ENCODE measurements at places on chromosomes 5 and 9.

- peak; percentile 63 for DNase-seq
These were observed 48.2 kb downstream of the CDK5RAP2 start for GRCh38 chr9:120531683-120532300.

- DNase-seq, result no peak
These were observed 8.9 kb upstream of the AKNA start for GRCh38 chr9:114396558-114397218.

- no peak for DNase-seq
These were observed 12.2 kb downstream of the GPR150 start for GRCh38 chr5:95631991-95632675.

GRCh38 chr9:123268465-123269259 lies at the start of gene STRBP:
Gene STRBP (minus strand): TSS chr9:123268586. CDS start chr9:123184134, 84,452 bp downstream.
- DNase-seq, result peak; percentile 99

GRCh38 chr9:36092509-36093215 lies 43.9 kb upstream of the GLIPR2 start:
- no peak for DNase-seq

DNA sequence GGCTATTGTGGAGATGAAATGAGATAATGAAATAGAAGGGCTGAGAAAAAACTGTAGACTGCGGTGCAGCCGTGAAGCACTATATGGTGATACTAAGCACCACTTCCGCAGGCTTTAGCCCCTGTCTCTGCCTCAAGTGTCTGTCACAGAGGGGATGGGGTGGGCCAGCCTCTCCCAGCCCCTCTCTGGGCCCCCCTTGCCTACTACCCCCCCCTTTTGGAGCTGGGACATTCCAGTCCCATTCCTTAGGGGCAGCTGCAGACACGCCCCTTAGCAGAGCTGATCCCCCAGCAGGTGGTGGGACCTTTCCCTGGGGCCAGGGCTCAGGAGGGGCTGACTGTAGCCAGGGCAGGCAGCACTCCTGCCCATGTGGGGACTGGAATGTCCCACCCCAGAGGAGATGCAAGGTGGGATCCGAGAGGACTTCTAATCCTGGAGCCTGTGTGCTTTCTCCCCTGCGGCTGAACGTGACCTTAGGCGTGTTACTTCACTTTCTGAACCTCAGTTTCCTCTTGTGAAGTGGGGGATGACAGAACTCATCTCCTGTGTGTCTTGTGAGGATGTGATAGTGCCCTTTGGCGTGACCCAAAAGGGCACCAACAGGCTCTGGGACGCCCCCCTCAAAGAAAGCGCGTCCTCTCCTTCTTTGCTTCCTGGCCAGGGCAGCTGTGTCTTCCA lies 1.9 kb downstream of the N4BP3 start:
- DNase-seq, result no peak

DNA sequence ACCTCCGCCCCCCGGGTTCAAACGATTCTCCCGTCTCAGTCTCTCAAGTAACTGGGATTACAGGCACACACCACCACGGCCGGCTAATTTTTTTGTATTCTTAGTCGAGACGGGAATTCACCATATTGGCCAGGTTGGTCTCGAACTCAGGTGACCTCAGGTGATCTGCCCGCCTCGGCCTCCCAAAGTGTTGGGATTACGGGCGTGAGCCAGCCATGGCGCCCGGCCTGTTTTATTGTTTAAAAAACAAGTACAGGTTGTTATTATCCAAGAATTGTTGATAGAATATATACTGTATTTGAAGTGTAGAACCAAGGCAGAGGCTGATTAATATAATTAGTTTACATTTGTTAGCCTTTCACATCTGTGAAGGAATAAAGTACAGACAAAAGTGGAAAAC lies 8.9 kb downstream of the PARP8 start:
- DNase-seq, result no peak

- no peak for DNase-seq
These were observed 376.4 kb downstream of the CHSY3 start for GRCh38 chr5:130280528-130281217.

DNA sequence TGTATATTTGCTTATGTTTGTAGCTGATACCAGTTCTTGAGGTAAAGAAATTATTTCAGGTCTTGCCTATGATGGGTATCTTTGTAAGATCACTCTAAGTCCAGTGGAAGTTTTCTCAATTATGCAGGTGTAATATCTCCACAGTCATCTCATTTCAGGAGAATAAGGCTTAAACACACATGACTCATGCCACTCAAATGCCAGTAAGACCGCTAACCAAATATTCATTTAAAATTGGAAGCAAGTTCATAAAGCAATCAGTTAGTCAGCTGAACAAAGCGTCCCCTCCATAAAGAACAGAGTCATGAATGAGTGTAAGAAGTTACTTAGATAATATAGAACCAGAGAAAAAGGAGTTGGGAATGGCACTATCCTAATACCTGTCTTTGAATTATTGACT lies 248.7 kb downstream of the LURAP1L start:
- DNase-seq, result no peak

Data from NCI-H2029 (cell line).